Activated CD4-positive, alpha-beta T cell treated with anti-CD3 and anti-CD28 coated beads, Interleukin-2, amount 50 U/mL, for 24 hours (primary cell): ENCODE measurements at places on chromosomes 13 and 19.
A peak's percentile ranks its signal among the peaks of the same experiment; 100 is the strongest.

- no peak for DNase-seq
Measured at GRCh38 chr19:10782795-10783194, 53.2 kb downstream of the TMED1 start.

- DNase-seq = no peak
Measured at GRCh38 chr13:110879482-110879881, 35.4 kb downstream of the ANKRD10 start.

DNA sequence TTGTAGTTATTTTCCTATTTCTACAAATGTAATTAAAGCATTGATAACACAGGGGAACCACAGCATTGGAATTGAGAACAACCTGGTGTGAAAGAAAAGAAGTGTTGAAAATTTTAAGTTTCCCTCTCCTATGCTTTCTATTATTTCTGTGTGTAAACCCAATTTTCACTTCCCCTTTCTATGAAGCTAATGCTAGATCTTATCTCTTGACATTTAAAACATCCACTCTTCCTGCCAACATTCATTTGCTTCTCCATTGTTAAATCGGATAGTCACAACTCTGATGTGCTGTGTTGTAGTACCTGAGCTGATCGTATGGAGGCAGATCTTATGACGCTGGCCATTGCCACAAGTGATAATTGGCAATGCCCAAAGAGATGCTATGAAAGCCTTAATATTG, 203.0 kb downstream of the ITGBL1 start:
- DNase-seq = no peak

GRCh38 chr13:70829748-70830147, 721.5 kb upstream of the KLHL1 start:
- no peak for DNase-seq

DNA sequence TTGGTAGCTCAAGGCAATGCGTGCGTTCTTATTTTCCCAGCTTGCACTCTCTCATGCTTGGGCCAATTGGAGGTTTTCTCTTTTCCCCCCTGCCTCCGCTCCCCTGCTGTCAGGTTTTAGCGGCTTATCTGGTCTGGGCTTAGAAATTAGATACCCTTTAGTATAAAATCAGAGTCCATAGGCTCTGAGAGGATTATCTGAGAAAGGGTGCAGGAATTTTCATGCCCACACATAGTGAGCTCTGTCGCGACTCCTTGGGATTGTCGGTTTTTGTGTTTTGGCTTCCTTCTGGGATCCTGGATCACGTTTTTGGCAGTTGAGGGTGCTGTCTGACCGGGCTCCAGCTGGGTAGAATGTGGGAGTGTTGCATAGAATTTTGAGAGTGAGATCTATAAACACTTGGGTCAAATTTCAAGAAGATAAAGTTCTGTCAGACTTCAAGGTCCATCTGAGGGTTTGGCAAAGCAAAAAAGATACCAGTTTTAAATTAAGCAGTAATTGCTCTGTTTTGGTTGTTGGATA, 12.4 kb downstream of the CHAF1A start:
- no peak for DNase-seq

- no peak for DNase-seq
Measured at GRCh38 chr13:110829486-110829885, 85.4 kb downstream of the ANKRD10 start.

- DNase-seq = no peak
Measured at GRCh38 chr13:90787007-90787406, 560.5 kb upstream of the MIR17HG start.

- no peak for DNase-seq
Measured at GRCh38 chr19:45920458-45920857, 5.9 kb upstream of the NANOS2 start.

- no peak for DNase-seq
Measured at GRCh38 chr13:48148454-48148853, 53.5 kb upstream of the MED4 start.

DNA sequence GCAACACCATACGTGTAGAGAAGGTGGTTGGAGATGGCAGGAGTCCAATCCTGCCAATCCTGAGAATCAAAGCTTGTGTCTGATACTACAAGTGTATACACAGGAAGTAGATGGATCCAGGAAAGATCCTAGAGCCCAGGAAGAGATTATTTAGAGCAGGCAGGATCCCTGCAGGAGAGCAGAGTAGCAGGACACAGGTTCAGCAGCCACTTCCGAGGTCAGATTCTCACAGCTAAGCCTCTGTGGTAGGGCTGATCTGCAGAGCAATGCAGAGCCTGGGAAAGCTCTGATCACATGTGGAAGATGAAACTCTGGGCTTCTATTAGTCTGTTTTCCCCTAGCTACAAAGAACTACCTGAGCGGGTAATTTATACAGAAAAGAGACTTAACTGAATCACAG, 28.5 kb upstream of the ZNF331 start:
- no peak for DNase-seq

- DNase-seq = peak; percentile 5
Measured at GRCh38 chr13:88622362-88622973, 951.3 kb downstream of the SLITRK5 start.

- no peak for DNase-seq
Measured at GRCh38 chr13:97261254-97262005, 39.3 kb downstream of the MBNL2 start.

- DNase-seq = no peak
Measured at GRCh38 chr13:22218797-22219196, 547.9 kb downstream of the FGF9 start.

GRCh38 chr19:2809387-2810140, 10.1 kb upstream of the ZNF554 start:
- no peak for DNase-seq

DNA sequence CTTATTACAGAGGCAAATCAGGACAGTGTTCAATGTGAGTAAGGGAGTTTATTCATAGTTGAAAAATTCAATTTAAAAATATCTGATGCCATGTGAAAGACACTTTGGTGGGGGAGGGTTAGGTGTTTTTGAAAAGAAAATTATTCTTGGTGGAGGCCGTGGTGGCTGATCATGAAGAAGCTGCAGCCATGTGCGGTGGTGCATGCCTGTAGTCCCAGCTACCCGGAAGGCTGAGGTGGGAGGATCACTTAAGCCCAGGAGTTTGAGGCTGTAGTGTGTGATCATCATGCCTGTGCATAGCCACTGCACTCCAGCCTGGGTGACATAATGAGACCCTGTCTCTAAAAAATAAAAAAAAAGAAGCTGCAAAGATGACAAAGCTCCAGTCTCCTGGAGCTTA, 28.6 kb downstream of the WDFY2 start:
- DNase-seq = no peak

GRCh38 chr19:19342086-19343015, 21.7 kb downstream of the MAU2 start:
- no peak for DNase-seq
